ENCODE measurements at places on chromosomes 16 and 17. TPM values are rescaled to one million over a fixed set of nuclear protein-coding genes. Genes with fewer than 3 reads are reported as not detected.

Gene FBXO39
- 0.11 TPM for total RNA-seq

Gene GAA
- 23.6 TPM for total RNA-seq

Gene GLP2R
- total RNA-seq = not detected

Gene CACNG5
- total RNA-seq = not detected

- DNase-seq = peak; percentile 45
Observed at GRCh38 chr16:2194852-2195321, 1.5 kb downstream of the CASKIN1 start.

GRCh38 chr16:85306071-85306792 is 194.0 kb upstream of the CIBAR2 start:
- peak; percentile 85 for DNase-seq

Gene PIK3R6
- total RNA-seq = 9.8 TPM
